NCI-H2227 treated with DMSO at 0.1 percent for 48 hours (cell line): ENCODE measurements at places on chromosomes 12 and 14.

GRCh38 chr14:65805113-65805473, 392.6 kb downstream of the FUT8 start:
- DNase-seq = no peak

GRCh38 chr12:33376153-33376552, 63.5 kb downstream of the SYT10 start:
- no peak for DNase-seq

DNA sequence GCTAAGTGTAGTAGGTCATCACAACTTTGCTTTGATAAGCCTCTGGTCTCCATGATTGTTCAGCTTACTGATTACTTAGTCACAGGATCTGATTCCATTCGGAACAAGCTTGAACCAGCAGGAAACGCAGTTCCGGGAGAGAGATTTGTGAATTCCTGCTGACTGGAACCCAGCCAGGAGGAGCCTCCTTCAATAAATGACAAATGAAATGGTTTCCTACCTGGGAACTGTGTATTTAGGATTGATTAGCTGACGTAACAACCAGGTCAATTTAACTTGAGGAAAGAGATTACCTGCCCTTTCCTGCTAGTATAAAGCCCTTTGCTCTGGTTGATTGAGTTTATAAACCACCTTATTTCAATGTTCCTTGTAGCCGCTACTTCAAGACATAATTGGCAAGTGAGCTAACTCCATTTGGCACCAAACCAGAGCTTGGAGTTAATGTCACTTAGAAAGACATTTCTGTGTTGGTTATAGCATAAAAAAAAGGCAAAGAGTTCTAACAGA, 35.1 kb upstream of the KCNH3 start:
- DNase-seq = no peak

DNA sequence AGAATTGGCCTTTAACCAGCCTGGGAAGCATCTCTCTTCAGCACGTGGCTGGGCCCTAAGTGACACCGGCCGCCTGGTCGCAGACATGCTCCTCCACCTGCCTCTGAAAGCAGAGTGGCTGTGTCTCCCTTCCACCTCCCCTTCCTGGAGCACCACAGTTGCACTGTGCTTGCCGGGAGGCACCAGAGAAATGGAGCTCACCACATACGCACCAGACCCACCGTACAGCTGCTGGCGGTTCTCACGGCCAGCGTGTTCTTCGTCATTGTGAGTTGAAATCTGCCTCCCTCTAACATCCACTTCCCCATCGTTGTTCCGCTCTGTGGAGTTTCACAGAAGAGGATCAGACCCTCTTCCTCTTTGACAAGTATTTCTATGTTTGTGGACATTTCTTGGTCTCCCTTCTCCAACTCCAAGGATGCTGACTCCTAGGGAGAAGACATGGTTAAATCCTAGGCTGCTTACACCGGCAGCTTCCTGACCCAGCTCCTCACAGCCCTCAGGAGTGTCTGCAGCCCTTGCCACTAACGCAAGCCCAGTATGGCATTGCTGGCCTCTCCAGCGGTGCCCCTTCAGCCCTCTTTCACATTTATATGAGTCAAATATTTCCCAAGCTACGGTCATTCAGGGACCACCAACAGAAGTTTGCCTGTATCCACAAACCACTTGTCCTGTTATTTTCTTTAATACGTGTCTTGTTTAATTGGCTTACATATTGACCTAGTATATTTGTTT, 11.5 kb upstream of the KRT5 start:
- no peak for DNase-seq

- DNase-seq = no peak
These were observed 58.9 kb upstream of the RESF1 start for GRCh38 chr12:31900271-31900670.

DNA sequence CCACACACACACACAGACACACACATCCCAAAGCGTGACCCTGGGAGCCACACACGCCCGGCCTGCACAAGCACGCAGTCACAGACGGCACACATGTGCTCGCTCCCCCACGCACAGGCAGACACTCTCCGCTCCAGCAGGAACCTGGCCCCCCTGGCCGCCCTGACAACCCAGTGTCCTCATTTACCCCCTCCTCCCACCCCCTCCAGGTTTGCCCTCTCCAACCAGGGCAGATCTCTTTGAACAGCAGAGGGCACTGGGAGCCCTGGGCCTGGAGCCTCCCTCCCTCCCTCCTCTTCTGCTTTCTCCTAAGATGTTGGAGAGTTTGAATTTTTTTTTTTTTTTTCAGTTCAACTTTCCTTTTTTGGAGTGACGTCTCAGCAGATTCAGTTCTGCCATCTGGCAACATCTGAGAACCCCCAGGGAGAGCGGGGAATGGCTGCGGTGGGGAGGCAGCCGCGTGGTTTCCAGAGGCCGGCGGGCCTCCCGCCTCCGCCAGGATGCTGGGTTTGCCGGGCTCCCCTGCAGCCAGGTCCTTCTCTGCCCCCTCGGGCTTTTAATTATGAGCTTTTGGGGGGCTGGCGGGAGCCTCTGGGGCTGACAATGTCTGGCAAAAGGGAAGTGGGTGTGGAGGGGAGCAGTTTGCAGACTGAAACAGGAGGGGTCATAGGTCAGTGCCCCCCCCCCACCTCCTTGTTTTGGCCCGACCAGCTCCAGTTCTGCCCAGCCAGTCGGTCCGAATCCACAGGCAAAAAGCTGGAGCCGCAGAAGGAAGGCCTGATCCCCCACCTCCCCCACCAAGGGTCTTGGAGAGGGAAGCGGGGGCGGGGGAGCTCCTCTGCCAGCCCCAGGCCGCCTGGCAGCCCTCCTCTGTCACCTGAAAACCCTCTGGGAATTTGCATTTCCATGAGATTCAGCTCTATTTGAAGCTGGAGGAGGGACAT, 1.3 kb upstream of the NCOR2 start:
- DNase-seq = no peak
